Activated T-cell treated with anti-CD3 and anti-CD28 coated beads for 4 hours (primary cell): ENCODE measurements at places on chromosomes 12 and 14.

GRCh38 chr14:69956970-69957369 is 77.8 kb downstream of the SMOC1 start:
- no peak for DNase-seq

DNA sequence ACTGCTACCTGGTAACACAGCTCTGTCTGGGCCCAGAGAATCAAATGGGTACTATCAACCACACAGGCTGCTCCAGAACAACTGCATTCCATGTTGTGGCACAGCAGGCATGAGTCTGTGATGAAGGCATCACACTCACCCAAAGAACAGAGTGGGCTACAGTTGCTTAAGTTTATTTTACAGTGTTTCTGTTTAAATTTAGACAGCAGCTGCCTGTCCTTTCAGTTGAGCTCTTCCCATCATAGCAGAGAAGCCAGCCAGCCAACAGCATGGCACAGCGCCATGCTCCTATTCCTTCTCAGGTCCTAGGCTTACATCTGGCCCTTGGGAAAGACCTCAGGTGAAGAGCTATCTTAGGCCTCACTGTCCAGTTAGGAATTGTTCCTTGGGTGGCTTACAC is 147.0 kb upstream of the FRMD6 start:
- no peak for DNase-seq

- DNase-seq: no peak
These were observed 12.7 kb downstream of the FLRT2 start for GRCh38 chr14:85542623-85543022.

GRCh38 chr12:121786440-121786825 is 7.1 kb downstream of the RHOF start:
- DNase-seq: no peak

DNA sequence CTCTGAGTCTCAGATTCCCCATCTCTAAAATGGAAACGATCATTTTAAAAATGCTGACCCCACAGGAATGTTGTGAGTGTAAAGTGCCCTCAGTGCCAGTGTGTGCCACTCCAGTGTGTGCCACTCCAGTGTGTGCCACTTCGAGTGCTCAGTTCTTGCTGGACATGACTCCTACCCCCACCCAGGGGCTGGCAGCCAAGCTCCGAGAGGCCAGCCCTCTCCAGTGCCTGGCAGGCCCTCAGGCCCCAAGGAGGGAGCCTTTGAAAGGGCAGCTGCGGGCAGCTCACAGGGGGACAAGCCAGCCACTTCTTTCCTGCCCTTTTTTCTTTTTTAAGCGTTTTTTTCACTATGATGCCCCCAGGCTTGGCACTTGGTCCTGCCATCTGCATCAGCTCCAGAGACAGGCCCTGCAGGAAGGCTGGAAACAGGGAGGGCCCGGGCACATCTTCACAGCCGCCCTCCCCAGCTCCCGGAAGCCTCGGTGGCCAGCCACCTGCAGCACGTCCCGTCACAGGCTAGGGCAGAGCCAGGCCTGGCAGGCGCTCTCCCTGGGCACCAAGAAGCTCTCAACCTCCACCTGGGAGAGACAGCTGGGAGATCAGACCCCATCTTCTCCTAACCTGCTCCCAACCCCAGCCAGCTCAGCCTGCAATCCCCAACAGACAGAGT is 29.8 kb downstream of the NCOR2 start:
- no peak for DNase-seq

DNA sequence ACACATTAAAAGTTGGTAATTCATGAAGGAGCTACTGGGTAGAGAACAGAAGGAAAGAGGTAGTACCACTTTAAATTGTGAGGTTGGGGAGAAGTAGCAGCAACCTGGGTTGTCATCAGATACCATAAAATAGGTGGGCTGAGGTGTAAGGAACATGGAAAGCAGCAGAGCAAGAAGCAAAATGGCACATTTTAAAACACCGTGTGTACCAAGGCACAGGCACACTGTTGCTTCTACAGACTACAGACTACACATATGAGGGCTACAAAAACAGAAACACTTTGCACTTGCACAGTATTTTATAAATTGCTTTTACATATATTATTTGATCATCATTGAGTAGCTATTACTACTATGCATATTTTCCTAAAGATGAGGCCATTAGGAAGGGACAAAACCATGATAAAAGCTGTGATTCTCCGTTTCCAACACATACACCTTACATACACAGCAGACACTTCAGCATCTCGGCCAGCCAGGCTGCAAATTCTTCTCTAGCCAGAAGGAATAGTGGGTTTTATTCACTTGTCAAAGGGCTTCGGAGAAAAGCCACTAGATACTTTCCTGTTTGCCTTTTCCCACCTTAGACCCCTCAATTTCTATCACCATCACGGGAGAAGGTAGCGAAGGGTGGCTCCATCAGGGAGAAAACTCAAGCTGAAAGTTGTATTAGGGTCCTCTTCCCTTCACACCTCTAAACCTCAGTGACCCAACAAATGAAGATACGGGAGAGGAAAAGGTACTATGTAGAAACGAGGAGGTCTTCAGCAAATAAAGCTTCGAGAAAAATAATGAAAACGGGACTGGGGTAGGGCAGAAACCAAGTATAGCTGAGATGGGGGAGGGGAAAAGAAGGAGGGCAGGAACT is 1.6 kb downstream of the PYM1 start:
- no peak for DNase-seq

- DNase-seq: no peak
These were observed 54.2 kb upstream of the PTHLH start for GRCh38 chr12:28026701-28027100.

GRCh38 chr12:41795051-41795600 is 349.5 kb downstream of the GXYLT1 start:
- DNase-seq: no peak

DNA sequence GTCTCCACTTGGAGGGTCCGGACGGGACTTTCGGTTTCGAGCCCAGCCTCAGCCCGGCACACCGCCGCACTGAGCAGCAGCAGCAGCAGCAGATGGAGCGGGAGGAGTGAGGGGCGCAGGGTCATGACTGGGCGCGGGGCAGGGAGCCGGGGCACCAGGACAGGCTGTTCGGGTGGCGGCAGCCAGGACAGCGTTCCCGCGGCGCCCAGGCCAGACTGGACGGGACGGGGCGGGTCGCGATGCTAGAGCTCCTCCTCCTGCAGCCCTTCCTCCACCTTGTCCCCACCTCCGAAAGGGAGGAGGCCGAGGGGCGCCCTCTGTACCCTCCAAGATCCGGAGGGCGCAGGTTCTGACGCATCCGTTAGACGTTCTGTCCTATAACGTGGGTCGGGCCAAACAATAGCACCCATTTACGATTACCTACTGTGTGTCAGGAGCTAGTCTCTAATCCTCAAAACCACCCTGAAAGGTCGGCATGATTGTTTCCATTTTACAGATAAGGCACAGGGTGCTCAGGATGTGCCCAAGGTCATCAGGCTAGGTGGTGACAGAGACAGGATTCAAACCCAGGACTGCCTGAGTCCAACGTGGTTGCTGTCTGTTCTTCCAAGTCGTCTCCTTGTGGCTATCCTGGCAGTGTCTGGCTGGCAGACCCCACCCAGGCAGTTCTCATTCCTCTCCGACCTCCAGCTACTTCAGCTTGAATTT is at the start of gene FKBP11:
Gene FKBP11, minus strand, starts transcription at position 189 of the 708 bp plus-strand sequence. Its CDS starts 64 bp downstream, at position 125.
- DNase-seq: peak; percentile 71

GRCh38 chr14:55086938-55087337 is 35.5 kb downstream of the MAPK1IP1L start:
- no peak for DNase-seq

- no peak for DNase-seq
These were observed 113.9 kb upstream of the MYL2 start for GRCh38 chr12:111034083-111034885.

- DNase-seq: no peak
These were observed 337.8 kb upstream of the DIO2 start for GRCh38 chr14:80549141-80549540.

- DNase-seq: no peak
These were observed 71.1 kb upstream of the CCND2 start for GRCh38 chr12:4202487-4202886.

DNA sequence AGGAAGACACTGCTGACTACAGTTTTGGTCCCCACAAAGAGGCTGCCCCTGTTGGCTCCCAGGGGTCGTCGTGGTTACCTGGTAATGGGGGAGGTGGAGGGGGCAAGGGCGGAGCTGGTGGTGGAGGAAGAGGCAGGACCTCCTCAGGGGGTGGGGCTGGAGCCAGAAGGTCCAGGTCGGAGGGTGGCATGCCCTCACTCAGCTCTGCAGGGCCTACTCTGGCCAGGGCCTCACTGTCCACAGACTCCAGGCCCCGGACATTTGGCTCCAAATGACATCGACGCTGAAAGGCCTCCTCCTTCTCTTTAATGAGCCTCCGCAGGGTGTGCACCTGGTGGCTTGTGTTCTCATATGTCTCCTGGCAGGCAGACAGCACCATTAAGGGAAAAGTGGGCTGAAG is 28.5 kb downstream of the PRPF40B start:
- no peak for DNase-seq

GRCh38 chr14:33376510-33376909 is 437.8 kb downstream of the NPAS3 start:
- DNase-seq: no peak

GRCh38 chr12:42091769-42092168 is 52.9 kb downstream of the GXYLT1 start:
- no peak for DNase-seq

DNA sequence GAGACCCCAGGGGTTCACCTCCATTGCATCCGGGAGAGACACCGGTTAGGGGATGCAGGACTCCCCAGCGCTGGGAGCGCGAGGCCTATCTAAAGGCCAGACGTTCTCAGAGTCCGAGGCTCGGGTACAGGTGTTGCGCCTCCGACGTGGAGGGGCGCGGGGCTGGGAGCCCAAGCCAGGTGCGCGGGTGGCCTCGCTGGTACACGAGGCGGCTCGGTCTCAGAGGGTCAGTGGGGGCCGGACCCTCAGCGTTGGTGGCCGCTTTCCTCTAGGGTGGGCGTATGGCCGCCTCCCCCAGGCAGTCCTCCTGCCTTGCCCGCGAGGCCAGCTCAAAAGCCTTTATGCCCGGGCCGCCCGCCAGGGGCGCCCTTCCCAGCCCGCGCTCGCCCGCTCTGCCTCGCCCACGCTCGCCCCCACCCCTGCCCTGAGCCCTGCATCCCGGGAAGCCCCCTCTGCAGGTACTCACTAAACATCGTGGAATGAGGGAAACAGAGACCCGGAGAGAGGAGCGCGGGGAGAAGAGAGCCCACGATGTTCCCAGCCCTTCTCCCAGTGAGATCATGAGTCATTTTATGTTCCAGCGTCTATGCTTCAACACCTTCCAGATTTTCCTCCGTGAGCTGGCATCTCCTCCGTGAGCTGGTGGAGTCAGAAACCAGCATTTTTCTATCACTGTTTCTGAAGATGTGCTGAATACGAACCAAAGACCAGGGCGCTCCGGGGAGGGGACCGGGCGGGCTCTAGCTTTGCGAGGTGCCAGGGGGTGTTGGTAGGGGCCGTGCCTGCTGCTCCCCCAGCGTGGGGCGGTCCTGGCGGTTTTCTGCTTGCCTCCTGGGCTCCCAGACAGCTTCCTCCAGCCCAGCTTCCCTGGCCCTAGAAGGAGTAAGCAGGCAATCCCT is 73.8 kb downstream of the DIO3 start:
- no peak for DNase-seq

- DNase-seq: no peak
These were observed 139.4 kb upstream of the KRR1 start for GRCh38 chr12:75650595-75651341.

- DNase-seq: no peak
These were observed 609.0 kb upstream of the LMO3 start for GRCh38 chr12:17214929-17215328.

DNA sequence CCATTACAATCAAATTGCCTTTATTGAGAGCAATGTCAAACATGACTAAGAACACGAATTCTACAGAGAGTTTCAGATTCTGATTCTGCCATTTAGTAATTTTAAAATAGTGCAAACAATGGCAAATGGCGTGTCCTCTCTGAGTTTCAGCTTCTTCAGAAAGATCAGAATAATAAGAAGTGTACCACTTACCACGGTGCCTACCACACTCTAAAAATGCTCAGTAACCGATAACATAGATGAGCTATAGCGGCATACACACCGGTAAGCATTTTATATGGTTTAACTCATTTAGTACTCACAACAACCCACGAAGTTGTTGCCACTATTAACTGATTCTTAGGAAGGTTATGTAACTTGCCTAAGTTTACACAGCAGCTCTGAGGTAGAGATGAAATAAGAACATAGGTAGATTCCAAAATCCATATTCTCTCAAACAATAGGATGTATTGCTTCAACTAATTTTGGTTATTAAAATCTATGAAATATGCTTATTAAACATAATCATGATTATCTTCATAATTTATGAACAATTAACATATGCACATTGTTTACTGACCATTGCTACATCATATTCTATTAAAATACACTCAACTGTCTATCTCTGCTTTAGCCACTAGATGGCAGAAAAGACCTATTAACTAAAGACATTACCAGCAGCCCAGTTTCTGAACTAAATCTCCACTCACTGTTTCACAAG is 38.3 kb downstream of the SLC6A15 start:
- no peak for DNase-seq

DNA sequence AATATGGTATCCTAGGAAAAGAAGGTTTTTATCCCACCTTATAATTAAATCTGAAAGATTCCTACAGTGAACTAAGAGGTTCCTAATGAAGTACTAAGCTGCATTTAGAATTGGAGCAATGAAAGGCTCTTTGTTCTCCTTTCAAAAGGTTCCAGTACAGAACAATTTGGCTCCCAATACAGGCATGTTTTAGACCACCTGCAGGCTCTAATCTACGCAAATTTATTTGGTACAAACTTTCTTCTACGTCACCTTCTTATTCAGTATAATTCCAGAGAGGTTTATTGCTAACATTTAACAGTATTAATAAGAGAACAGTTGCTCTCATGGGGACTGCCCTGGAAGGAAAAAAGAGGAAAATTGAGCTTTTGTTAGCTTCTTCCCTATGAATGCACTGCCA is 37.6 kb upstream of the SLCO1C1 start:
- no peak for DNase-seq

GRCh38 chr12:49410818-49411217 is 43.6 kb downstream of the SPATS2 start:
- DNase-seq: no peak

- no peak for DNase-seq
These were observed 1646.2 kb upstream of the FLRT2 start for GRCh38 chr14:83883732-83884131.

GRCh38 chr14:89702073-89702875 is 252.3 kb downstream of the EFCAB11 start:
- DNase-seq: no peak

- DNase-seq: no peak
These were observed 20.2 kb downstream of the PLEKHD1 start for GRCh38 chr14:69504775-69505174.

DNA sequence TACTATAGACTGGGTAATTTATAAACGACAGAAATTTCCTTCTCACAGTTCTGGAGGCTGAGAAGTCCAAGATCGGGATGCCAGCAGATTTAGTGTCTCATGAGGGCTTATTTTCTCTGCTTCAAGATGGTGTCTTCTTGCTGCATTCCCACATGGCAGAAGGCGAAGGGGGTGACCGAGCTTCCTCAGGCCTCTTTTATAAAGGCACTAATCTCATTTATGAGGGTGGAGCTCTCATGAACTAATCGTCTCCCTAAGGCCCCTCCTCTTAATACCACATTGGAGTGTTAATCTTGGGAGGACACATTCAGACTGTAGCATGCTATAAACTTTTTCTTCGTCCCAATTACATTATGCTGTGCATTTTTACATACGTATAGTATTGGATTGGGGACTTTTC is 200.4 kb upstream of the ARHGAP5 start:
- no peak for DNase-seq

GRCh38 chr12:39912211-39912980 is 193.5 kb downstream of the SLC2A13 start:
- DNase-seq: no peak
